ENCODE measurements at places on chromosomes 12 and 14. TPM values are rescaled to one million over a fixed set of nuclear protein-coding genes. Genes with fewer than 3 reads are reported as not detected.

Gene HOXC4
- 5.2 TPM for total RNA-seq

Gene DLST
- 52.6 TPM for total RNA-seq

Gene NELL2
- total RNA-seq: not detected

Gene LMNTD1
- total RNA-seq: not detected

Gene OAS3
- 8.6 TPM for total RNA-seq

Gene LIN7A
- 20.1 TPM for total RNA-seq

GRCh38 chr12:28369483-28369882 lies 179.2 kb downstream of the CCDC91 start:
- no peak for DNase-seq

DNA sequence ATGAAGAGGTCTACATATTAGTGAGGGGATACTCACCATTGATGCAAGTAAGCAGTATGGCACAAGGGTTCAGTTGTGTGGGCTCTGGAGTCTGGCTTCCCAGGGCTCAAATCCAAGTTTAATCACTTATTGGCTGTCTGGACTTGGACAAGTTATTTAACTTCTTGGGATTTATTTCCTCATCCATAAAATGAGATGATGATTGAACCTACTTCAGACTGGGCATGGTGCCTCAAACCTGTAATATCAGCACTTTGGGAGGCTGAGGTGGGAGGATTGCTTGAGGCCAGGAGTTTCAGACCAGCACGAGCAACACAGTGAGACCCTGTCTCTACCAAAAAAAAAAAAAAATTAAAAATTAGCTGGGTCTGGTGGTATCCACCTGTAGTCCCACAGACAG lies 67.9 kb downstream of the KCNK10 start:
- no peak for DNase-seq

DNA sequence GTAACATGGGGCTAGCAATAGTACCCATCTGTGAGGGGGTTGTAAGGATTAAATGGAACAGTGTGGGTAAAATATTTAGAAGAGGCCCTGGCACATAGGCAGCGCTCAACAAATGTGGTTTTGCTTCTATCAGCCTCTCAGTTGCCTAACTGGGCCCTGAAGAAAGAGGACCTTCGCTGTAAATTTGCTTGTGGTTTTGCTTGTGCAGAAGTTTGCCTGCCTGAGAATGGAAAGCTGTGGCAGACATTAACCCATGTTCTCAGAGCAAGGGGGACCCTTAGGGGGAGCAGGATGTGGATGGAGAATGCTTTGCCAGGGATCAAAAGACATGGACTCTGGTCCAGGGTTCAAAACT lies 160.1 kb downstream of the BRMS1L start:
- no peak for DNase-seq

GRCh38 chr14:69323999-69324282 lies 64.0 kb downstream of the GALNT16 start:
- DNase-seq: no peak

- DNase-seq: no peak
Observed at GRCh38 chr12:69318225-69318624, 30.0 kb upstream of the LYZ start.

GRCh38 chr12:111636209-111636945 lies 37.3 kb upstream of the ATXN2 start:
- no peak for DNase-seq

- no peak for DNase-seq
Observed at GRCh38 chr14:63283884-63284248, 34.9 kb downstream of the GPHB5 start.

DNA sequence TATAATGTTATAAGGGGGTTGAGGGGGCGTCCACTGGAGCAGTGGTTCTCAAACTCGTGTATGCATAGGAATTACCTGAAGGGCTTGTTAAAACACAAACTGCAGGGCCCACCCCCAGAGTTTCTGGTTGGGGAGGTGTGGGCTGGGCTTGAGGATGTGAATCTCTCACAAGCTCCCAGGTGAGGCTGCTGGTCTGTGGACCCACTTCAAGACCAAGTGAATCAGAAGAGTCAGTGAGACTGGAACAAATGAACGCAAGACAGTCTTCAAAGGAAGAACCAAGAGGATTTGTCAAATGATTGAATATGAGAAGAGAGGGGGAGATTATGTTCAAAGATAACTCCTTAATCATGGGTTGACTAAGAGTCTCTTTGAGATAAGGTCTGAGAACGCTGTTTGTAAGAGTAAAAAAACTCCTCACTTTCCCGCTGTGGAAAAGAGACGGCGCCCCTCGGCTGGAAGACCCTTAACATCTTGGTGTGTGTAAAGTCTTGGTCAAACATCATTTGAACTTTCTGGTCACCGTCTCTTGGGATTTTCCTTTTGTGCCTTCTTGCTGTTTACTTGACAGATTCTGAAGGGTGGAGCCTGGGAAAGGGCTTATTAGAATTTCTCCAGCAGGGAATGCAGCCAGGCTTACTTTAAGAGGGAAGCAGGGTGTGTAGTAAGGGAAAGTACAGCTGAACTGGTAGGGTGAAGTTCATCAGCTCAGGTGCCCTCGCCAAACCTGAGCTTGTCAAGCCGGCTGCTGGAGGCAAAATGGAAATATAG lies 5.3 kb upstream of the FOXN3 start:
- DNase-seq: no peak

DNA sequence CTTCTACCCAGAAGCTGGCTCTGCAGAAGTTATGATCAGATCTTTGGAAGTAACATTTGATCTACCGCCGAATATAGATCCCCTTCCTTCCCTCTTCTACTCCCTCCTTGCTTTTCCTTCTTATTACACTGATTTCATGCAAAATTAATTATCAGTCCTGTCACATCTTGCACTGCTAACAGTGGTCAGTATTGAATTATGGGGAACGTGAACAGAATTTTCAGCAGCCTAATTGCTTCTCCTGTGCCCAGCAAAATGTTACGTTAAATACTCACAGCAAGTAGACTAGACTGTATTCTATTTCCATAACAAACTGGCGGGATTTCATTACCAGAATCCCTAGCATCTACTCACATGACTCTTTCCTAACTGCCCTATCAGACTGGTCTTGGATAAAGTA lies 596.9 kb downstream of the DIO2 start:
- DNase-seq: no peak

GRCh38 chr14:94388384-94389103 lies at the start of gene SERPINA1:
SERPINA1 (minus strand) TSS chr14:94388602; CDS start chr14:94383237, 5,365 bp downstream.
- no peak for DNase-seq

DNA sequence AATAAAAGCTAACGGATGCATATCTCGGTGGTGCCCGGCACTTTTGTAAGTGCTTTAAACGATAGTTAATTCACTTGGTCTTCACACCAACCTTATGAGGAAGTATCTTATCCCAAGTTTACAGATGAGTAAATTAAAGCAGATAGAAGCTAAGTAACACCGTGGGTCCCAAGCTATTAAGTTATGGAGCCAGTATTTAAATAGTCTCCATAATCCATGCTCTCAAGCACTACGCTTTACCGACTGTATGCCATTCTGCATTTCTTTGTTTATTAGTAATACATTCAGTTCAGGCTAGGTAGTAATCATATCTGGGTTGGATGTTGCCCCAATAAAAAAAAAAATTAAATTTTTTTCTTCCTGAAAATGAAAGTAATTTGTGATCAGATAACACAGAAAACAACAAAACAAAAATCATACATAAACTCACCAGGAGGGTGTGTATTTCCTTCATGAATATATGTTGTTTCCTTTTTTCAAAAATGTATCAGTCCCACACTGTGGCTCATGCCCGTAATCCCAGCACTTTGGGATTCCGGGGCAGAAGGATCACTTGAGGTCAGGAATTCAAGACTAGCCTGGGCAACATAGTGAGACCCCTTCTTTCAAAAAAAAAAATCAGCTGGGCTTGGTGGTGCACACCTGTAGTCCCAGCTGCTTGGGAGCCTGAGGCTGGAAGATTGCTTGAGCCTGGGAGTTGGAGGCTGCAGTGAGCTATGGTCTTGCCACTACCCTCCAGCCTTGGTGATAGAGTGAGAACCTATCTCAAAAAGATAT lies 1.4 kb upstream of the M6PR start:
- DNase-seq: no peak
